NCI-H2227 treated with DMSO at 0.1 percent for 48 hours (cell line): ENCODE measurements at places on chromosomes 1 and 21.

DNA sequence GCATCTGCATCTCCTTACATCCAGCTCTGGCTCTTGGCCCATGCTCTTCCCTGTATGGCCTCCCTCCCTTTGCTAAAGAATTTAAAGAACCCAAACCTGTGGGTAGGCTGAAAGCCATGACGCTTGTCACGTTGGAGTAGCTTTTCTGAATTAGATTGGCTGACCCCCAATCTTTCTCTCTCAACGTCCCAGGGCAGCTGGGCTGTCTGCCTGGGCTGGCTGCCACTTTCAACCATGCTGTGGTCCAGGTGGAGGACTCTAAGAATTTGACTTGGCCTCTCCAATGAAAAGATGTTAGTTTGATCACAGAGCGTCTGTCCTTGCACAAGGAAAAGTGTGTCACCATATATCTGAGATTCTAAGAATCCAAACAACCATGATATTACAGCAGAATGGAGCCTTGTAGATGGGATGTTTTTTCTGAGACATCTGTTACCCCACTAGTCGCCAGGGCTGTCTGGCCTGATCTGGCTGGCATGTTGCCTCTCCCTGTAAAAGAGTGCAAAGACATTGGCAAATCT is 6.5 kb upstream of the IGSF3 start:
- DNase-seq: no peak

DNA sequence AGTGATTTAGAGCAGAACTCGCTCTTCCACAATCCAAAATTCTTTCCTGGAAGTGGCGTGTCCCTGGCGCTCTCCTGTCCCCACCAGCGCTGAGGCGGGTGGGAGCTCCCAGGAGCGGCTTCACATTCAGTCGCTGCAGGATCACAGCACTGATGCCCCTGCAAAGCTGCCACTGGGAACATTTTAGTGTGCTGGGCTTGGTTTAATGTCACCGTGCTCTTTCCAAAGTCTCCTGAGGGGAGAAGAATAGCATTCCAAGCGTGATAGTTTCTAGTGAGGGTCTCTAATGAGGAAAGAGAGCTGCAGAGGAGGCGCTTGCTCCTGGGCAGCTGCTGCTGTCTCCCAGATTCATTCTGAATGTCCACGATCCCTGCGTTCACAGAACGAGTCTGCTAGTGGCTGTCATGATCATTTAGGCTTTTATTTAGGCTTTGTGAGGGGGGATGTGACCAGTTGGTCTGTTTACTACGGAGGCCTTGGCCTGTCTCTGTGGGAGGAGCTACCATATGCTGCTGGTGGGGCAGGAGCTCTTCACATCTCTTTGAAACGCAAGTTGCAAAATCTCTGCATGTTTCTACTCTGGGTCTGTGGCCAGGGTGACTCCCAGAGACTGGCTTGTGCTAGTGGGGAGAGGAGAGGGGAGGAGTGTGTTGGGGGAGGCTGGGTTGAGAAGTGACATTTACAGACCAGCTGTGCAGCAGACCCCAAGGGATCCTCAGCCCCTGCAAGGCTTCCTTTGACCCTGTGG is 23.4 kb downstream of the OLFML3 start:
- no peak for DNase-seq

DNA sequence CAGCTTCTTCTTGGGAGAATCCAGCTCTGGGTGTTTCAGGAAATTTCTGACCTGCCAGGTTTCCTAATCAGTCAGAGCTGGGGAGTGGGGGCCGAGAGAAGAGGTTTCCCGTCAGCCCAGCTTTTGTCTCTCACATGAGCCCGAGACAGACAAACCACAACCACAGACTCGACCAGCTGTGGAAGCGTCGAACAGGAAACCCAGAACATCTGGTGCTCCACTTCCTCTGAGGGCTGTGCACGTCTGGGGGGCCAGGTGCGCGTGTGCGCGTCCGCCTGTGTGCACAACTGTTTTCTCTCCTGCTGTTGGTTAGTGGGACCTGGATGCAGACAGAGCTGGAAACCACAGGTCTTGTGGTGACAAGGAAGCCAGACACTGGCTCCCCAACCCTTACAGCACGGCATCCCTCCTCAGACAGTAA is 113.0 kb upstream of the SLC25A33 start:
- DNase-seq: no peak

DNA sequence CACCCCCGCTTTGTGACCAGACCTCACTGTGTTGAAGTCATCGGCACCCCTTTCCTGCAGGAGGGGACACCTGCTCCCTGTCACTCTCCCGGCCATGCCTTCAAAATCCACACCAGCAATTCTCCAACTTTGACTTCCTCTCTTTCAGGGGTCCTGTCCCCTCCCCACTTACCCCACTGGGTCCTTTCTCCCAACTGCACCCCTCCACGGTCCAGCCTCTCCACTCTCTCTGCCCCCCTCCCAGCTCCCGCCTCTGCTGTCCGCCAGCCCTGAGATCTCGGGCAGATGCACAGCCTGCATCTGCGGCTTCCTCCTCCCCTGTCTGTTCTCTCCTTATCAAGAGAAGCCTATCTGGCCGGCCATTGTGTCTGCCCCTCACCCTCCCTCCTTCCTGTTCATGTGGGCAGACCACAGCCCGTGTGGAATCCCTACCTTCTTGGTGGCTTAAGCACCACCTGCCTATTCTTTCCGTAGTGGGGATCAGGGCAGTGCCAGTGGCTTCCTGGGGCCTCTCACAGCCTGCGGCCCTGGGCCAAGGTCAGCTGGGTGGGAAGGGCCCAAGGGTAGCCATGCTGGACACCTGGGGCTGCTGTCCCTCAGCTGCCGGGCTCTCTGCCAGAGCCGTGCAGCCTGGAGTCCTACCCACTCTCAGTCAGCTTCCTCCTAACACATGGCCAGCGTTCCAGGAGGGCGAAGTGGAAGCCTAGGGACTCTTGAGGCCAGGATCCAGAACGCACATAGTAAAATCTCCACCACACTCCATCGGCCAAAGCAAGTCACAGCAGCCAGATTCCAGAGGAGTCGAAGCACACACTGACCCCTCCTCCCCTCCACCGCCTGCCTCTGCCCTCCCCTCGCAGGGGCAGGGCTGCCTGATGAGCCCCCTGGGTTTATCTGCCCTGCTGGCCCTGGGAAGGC is 5.1 kb upstream of the HES4 start:
- peak; percentile 41 for DNase-seq

DNA sequence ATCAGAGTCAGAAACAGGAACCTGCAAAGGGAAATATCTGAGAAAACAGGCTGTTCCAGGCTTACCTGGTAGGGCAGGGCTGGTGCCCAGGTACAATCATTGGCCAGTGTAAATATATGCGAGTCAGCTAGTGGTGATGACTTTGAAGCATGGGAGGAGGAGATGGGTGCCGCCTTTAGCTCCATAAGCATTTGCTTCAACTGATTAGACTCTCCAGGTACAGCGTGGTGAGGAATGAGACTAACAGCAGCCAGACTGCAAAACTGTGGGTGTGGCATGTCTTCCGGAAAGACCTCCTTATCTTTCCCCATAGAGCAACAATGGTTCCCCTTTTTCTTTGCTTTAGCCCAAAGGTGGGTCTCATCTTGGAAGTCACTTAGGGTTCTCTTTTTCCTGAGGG is 137.2 kb downstream of the LRIG2 start:
- no peak for DNase-seq

DNA sequence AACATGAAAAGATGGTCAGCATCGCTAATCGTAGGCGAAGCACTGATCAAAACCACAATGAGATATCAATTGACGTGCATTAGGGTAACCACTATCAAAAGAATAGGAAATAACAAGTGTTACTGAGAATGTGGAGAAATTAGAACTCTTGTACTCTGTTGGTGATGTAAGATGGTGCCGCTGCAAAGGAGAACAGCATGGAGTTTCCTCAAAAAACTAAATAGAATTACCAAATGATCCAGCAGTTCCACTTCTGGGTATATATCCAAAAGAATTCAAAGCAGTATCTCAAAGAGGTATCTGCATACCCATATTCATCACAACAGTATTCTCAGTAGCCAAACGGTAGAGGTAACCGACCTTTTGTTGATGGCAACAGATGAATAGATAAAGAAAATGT is 8.3 kb upstream of the CD101 start:
- no peak for DNase-seq

GRCh38 chr1:41447995-41448770 is 36.3 kb downstream of the EDN2 start:
- DNase-seq: no peak

DNA sequence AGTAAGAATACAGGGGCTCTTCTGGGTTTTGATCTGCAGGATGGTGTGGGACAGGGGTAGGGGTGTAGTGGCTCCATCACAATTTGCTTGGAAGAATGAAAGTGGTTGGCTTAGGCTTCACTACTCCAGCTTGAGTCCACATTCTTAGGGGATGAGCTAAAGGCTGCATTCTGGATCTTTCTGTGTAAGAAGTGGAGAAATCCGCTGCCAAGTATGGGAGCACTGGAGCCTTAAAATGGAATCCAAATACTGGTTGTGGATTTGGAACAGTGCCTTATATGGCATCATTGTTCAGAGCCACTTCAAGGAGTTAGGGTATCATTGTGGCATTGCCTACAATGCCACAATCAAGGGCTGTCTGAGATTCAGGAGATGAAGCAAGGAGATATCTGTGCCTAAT is 187.1 kb downstream of the LMO4 start:
- no peak for DNase-seq

DNA sequence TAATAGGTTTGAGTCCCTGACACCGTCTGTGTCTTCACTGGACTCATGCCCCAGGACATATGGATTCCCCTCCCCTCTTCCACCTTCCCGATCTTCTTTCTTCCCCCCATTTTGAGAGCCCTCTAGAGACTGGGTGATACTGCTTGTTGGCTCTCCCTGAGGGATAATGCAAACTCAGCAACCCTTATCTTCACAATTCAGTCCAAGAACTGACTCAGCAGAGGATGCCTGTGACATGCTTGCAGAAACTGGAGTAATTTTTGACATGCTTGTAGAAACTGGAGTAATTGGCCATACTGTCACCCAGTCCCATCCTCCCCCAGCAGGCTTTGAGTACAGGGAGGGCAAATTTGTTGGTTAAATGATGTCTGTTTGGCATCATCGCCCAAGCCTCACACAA is 127.6 kb upstream of the CTTNBP2NL start:
- DNase-seq: no peak

GRCh38 chr1:31373056-31373896 is at the start of gene FABP3:
Gene FABP3, minus strand, starts transcription at chr1:31373076. Its CDS starts 62 bp downstream, at chr1:31373014.
- peak; percentile 83 for DNase-seq

GRCh38 chr1:40742363-40743061 is 41.1 kb upstream of the KCNQ4 start:
- DNase-seq: no peak

GRCh38 chr1:238778113-238778512 is 608.3 kb upstream of the CHRM3 start:
- DNase-seq: no peak
